RCC 7860 (cell line): ENCODE measurements at places on chromosomes 7 and 10.
A peak's percentile ranks its signal among the peaks of the same experiment; 100 is the strongest.

- no peak for DNase-seq
These were observed 10.5 kb upstream of the CRPPA start for GRCh38 chr7:16431646-16432424.

- DNase-seq = no peak
These were observed 11.8 kb downstream of the CEP41 start for GRCh38 chr7:130429019-130429418.

- no peak for DNase-seq
These were observed 166.4 kb downstream of the C7orf25 start for GRCh38 chr7:42745357-42746059.

DNA sequence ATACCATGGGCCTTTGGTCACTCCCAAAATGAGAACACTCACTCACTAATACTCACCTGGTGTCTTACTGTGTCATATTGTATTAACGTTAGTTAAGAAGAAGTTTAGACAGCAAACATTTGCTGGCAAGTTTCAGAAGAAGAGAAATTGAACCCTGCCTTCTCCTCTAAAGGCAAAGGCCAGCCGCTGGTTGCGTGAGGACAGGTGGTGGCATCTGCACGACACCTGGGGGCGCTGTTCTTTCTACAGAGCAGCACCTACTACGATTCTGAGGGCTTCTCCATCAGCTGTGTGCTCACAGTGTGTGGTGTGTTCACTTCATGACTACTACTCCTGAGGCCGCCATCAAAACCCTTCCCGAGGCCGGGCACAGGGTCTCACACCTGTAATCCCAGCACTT, 17.9 kb upstream of the CLEC2L start:
- DNase-seq = no peak

DNA sequence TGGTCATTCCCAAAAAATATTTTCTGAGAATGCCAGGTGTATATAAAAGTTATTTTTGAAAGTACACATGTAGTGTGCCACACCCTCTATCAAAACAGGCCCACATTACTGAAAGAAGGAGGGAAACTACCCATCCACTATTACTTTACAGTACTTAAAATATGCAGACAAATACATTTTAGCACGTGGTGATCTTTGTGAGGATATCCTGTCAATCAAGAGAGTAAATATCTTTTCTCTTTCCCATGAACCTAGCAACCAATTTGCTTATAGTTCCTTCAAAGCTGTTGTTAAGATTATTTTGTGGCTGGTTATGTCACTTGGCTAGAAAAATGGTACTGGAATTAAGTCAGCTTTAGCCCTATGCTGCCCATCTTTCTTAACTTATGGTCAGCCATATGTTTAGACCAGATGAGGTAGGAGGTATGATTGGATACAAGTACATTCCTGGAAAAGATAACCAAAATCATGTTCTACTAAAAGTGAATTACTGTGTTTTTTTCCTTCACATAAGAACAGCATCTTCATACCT, 70.1 kb downstream of the AUTS2 start:
- DNase-seq = no peak

GRCh38 chr7:46812101-46812675, 769.7 kb downstream of the TNS3 start:
- DNase-seq = no peak

DNA sequence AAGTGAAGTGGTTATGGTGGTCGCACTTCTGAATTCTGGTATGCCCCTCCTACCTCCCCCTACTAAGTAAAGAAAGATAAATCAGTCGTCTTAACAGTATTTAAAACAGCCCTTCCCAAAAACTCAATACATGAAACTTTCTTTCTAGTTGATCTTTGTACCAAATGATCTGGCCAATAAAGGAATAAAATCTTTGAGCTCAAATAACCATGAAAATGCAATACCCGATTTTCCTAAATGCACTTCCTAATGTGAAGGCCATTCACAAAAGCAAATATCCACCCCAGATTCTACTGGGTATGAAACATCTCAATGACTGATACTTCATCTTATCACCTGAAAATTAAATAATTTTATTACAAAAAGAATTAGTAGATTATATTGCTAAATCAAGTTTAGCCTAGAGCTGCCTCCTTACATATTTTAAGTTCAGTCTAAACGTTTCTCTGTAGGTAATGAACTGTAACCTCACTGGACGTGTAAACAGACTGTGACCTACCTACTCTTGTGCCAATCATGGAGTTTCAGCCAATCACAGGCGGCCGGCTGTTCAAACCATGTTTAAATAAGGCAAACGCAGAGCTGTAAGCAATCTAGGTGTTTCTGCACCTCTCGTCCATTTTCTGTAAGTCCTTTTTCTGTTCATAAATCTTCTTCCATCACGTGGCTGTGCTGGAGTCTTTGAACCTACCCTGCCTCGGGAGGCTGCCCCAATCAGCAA, 146.9 kb upstream of the AKR1E2 start:
- no peak for DNase-seq

GRCh38 chr10:13056456-13057077, 43.4 kb upstream of the OPTN start:
- no peak for DNase-seq

DNA sequence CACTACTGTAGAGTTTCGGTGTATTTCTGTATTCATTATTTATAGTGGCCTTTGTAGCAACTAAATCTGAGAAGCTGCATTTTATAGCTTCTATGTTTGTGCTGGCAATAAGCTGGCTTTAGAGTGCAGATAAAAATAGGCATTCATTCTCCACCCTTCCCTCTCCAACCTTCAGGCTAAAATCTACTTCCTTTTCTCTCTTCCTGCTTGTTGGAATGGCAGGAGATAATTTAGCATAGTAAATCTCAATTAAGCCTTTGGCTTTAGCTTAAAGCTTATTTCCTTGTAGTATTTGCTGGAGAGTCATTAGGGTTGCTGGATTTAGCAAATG, 58.5 kb downstream of the CPVL start:
- no peak for DNase-seq

DNA sequence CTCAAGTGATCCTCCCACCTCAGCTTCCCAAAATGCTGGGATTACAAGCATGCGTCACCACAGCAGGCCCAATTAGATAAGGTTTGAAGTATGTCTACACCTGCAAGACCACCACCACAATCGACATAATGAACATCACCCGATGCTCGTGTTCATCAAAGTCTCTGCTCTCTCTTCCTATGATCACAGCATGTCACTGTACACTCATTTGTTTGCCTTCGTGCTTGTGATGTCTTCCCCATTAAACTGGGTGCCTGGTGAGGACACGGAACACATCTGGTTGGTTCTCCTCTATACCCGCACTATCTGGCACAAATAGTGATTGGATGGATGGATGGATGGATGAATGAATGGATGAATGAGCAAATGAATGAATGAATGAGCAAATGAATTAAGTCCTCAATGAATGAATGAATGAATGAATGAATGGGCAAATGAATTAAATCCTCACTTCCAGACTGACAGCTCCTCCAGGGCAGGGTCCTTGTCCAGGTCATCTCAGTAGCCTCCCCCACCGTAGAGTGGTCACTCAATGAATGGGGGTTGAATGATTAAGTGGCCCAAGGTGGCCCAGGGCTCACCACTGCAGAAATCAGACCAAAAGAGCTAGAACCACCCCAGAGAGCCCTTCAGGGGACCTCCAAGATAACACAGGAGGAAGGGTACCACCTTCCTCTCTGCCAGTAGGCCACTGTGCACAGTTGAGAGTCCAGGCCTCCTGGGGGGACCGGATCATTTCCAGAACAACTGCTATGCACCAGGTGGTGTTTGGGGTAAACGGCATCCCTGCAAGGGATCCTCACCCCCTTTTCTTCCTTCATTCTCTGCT, 101.9 kb upstream of the TNRC18 start:
- DNase-seq = peak; percentile 68

- DNase-seq = no peak
These were observed 555 bp downstream of the PHF14 start for GRCh38 chr7:10973942-10974911.

- no peak for DNase-seq
These were observed 124.4 kb downstream of the KCNMA1 start for GRCh38 chr10:77513220-77513619.

- DNase-seq = peak; percentile 99
These were observed 178.4 kb upstream of the LRRTM3 start for GRCh38 chr10:66747451-66747850.

DNA sequence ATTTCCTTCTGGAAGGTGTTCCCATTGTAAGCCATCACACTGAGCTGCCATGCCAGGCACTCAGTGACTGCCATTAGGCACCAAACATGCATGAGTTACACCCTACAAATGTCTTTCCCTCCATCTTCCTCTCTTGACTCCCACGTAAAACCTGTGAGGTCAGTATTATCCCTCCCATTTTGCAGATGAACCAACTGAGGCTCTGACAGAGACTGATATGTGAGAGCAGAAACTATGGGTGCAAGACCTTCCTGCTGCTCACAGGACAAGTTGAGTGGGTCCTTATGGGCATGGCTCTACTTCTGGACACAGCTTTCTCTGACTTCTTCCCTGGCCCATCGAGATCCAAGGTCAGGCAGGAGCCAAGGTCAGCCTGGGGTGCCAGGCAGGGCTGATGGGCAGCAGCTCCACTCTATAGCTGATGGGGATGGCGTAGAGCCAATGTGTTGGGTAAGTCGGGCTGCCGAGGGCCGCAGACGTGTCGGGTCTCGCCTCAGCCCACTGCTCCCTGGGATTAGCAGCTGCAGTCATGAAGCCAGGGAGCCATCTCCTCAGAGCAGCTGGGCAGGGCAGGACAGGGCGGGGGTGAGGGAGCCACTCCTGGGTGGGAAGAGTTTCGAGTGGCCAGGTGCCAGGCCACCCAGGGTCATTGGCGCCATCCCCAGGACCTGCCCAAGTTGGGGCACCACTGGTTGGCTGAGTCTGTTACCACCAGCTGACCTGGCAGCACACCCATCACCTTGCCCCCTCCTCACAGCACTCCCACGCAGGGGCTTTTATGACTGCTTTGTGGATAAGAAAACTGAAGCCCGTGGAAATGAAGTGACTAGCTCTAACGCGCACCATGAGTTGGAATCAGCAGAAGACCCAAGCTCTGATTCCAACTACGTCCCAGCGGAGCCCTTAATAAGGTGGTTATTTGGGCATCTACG, 117.8 kb upstream of the ZMIZ1 start:
- DNase-seq = no peak

DNA sequence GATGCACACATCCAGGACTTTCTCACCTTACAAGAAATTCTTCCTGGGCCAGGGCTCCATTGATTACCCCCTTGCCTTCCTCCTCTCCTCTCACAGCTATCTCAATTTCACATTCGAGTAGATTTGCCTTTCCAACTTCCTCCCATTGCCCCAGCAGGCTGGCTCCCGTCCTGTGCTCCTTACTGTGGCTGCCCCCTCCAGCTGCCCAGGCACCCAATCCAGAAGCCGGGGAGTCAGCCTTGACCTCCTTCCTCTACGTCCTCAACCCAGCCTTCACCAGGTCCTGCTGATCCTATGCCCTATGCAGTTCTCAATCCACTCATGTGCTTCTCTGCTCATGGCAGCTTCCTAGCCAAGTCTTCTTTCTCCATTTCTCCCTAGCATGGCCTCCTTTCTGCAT, 85.7 kb upstream of the GPR26 start:
- DNase-seq = no peak

DNA sequence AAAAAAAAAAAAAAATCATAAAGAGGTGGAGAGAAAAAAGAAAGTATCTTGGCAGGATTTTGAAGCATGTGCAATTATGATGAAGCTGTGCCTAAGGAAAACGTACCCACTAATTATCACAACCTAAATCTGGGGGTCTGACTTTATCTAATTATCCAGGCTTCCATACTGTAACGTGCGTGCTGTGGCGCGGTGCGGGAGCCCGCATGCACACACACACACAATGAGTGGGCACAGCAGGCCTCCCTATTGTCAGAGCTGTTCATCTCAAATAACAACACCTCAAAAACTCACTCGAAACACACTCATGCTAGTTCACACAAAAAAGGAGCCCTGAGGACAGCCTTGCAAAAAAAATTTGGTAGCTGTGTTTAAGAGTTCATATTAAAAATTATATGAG, 31.9 kb downstream of the BEND7 start:
- DNase-seq = no peak
